ENCODE measurements at places on chromosomes 1 and 21.
A peak's percentile ranks its signal among the peaks of the same experiment; 100 is the strongest.

- DNase-seq: no peak
These were observed 929 bp upstream of the FOXJ3 start for GRCh38 chr1:42335809-42336518.

DNA sequence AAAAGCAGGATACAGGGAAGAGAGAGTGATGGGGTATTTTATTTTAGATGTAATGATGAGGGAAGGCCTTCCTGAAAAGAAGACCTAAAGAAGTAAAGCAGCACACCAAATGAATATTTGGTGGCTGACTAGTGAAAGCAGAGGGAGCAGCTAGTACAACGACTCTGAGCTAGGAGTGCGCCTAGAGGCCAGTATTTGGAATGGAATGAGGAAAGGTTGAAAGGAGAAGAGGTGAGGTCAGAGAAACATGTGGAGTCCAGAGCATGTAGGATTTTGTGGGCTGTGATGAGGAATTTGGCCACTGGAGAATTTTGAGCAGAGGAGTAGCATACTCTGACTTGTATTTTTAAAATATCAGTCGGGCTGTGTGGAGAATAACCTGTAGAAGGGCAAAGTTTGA, 11.8 kb upstream of the RPL5 start:
- DNase-seq: peak; percentile 82

- DNase-seq: no peak
These were observed 109.1 kb downstream of the HHAT start for GRCh38 chr1:210437781-210438180.

DNA sequence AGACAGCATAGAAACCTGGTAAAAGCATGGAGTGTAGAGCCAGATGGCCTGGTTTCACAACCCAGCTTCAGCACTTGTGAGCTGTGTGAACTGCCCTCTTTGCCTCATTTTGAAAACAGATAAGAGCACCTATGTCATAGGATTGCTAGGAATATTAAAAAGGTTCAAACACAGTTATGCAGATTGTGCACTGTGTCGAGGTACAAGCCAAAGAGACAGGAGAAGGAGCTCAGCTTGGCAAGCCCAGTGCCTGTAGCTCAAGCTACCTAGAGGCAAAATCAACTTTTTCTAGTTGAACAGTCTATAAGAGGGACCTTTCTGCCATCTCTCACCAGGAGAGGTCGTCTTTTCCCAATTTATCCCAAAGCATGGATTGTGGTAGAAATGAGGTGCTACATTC, 5.0 kb downstream of the CHODL start:
- no peak for DNase-seq

DNA sequence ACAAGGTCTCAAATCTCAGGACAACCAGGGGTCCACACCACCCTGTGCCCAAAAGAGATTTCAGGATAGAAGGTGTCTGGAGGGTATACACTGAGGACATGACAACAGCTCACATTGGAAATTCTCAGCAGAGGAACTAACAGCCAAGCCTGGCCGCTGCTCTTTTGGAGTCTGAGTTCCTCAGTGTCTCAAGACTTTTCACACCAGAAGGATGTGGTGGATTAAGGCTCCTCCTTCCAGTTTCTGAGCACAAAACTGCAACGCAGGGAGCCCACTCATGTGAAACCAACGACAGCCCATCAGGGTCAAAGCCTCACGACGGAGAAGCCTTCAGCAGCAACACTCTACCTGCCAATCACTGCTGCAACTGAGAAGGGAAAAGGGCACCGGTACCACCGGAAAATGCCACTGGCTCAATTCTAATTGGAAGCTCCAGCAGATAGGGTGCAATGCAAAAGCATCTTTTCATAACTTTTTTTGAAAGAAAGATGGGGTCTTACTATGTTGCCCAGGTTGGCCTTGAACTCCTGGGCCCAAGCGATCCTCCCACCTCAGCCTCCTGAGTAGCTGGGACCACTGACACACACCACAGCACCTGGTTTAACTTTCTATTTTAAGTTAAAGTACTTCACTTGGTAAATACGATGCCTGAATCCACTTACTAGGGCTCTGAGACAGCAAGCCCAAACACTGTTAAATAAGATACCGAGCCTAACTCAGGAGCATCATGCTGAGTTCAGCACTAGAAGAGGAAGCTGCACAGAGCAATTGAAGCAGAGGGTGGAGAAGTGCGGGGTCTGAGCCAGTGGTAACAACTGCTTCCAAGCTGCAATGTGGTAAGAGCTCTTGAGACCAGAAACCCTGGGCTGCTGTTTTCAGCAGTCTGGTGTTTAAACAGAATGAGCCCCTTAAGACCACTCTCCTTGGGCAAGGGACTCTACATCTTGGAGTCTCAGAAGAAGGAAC, 7.8 kb downstream of the CAPZB start:
- no peak for DNase-seq

- no peak for DNase-seq
These were observed 63.7 kb downstream of the CNST start for GRCh38 chr1:246629976-246630375.

DNA sequence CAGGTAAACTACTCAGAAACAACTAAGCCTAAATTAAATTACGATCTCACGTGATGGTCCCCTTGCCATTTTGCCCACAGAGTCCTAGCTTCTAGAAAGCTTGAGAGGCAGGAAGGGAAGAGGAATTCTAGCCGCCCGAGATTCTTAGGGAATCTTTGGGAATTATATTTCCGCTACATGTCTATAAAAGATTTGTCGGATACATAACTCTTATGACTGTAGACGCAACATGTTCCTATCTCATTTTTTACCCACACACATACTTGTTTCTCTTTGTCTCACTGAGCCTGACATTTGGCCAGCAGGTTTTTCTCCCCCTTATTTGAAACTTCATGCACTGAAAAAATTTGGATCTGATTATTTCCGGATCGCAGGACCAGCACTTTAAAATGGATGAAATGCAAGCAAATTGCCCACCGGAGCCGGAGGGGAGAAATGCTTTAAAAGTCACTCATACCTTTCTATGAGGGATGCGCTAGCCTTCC, 5.5 kb downstream of the GLIS1 start:
- DNase-seq: no peak

DNA sequence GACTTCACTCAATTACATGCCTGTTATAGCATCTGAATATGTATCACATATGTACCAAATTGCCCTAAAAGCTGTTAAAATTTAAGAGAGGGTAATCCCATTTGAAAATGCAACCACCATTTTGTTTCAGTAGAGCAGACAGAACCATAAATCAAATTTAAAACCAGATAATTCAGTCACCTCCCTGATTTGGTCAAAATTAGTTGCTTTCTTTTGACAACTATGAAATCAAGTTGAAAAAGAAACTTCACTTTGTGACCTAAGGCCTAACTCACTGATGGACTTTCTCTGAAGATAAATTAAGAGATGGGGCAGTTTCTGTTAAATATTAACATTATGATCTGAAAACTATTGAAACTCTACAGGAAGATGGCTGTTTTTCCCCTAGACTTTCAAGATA, 6.7 kb downstream of the GORAB start:
- no peak for DNase-seq

DNA sequence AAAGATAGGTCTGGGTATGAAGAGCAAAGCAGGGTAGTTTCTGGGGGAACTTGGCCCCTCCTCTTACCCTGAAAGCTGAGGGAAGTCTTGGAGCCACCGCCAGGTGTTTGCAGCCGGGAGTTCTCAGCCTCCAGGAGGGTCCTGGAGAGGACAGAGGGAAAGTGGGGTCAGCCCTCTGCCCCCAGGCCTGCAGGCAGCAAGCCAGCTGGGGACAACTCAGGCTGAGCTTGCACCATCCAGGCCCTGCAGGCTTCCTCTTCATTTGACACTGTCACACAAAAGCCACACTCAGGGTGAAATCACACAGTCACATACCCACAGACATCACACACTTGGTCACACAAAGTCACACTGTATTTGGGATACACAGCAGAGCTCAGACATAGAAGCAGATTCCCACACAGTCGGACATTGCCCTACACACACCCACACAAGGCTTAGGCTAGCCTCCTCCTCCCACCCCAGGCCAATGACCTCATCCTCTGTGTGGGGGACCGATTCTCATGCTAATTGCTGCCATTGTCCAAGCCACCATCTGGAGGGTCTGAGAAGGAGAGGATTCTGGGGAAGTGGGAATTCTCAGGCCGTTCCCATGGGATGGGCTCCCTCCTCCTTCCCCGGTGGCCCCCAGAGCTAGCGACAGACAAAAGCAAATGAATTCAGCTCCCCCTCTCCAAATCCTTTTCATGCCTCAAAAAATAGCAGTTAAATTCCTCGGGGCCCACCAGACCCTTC, 3.7 kb downstream of the NES start:
- peak; percentile 80 for DNase-seq

Measured in islet precursor cell (in vitro differentiated cells).